Naive thymus-derived CD4-positive, alpha-beta T cell (primary cell): ENCODE measurements at places on chromosomes 16 and 17. TPM values are rescaled to one million over a fixed set of nuclear protein-coding genes. Genes with fewer than 3 reads are reported as not detected.

The CACNA1G gene
- 0.05 TPM in 1 of 2 replicates, not detected in the other for total RNA-seq

The ITGB4 gene
- total RNA-seq: 1.8 TPM

The PTX4 gene
- not detected in 2 replicates for total RNA-seq

The ALOX15B gene
- total RNA-seq: not detected

The KRTAP4-9 gene
- not detected for total RNA-seq

The CDR2 gene
- 91.9 TPM for total RNA-seq

The PRKCA gene
- 154 TPM for total RNA-seq

The ADAM11 gene
- 1.5 TPM for total RNA-seq

The CCL1 gene
- total RNA-seq: 14.3 and 17.4 TPM in 2 replicates

The CMTM2 gene
- total RNA-seq: not detected

The KRTAP3-1 gene
- not detected for total RNA-seq

The RNF157 gene
- 75.7 TPM for total RNA-seq

The TMEM114 gene
- total RNA-seq: not detected in 2 replicates

The AOC2 gene
- 3.0 TPM for total RNA-seq

The INCA1 gene
- not detected for total RNA-seq

The HOXB7 gene
- 0.31 and 0.36 TPM in 2 replicates for total RNA-seq

The CTDNEP1 gene
- total RNA-seq: 173 and 180 TPM in 2 replicates

The BRIP1 gene
- 1.6 TPM for total RNA-seq
